Stimulated activated CD8-positive, alpha-beta memory T cell treated with anti-CD3 and anti-CD28 coated beads, Interleukin-4, amount 100 ng/mL, for 4 hours (primary cell): ENCODE measurements at places on chromosomes 6 and 20.

DNA sequence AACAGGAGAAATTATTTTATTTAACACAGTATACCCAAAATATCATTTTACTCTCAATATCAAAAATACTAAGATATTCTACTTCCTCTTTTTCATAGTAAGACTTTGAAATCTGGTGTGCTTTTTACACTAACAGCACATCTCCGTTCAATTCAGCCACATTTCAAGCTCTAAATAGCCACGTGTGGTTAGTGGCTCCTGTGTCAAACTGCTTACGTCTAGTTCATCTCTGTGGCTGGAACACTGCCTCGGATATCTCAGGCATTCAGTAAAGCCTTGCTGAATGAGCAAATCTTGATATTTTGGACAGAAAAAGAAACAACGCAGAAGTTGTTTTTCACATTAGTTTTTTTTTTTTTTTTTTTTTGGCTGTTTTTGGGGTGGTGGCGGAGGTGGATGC, 136.1 kb downstream of the EYA4 start:
- no peak for DNase-seq

DNA sequence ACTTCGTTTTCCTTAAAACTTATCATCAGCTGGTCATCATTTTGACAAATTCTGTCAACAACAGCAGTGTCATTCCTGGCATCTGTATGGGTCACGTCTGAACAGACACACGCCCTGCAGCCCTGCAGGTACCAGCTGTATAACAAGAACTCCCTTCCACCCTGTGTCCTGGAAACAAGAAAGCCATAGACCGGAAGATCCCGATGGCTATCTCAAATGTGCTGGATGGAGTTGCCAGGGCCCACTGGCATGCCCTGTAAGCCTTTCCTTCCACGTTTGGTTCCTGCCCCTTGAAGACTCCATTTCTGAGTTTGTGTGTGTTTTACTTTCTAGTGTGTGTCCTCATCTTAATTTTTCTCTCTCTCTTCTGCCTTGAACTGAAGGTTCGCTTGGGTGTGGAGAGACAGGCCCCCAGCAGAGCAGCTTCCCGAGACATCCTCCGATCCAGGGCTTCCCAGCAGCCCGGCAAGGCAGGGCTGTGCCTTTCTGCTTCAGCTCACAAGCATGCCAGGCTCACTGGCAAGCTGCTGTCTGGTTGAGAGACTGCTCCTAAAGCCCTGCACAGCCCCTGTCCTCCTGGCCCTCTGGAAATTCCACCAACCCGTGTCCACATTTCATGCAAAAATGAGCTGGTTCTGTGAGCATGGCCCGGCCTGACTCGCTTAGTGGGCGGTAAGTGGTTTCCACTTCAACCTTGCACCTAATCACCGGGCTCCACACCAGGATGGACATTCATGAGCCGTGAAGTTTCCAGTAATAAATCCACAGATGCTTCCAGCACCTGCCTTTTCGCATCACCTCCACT, 8.7 kb downstream of the GFRA4 start:
- no peak for DNase-seq

DNA sequence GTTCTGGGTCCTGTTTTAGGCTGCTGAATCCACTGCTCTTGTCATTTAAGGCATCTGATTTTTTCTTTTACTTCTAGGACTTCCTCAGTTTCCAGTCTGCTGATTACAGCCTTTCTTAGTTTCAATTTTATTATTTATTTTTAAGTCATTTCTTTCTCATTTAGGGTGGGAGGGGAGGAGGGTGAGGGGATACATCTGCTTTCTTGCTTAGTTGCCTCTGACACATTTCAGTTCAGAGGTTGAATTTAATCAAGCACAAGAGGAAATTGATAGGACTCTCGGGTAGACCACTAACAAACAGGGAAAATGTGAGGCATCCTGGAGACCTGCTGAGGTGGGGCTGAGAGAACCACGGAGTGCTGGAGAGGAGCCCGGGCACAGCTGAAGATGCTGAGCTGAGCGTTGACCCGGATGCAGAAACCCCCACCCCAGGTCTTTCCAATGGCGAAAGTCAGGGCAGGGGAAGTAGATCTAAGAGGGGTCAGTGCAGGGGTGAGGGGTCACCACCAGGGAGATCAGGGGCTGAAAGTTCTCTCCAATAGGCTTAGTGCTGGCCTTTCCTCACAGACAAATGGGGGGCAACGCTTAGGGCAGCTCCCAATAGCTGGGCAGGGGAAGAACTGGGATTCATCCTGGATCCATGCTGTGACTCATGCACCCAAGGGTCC, 7.6 kb upstream of the TREML2 start:
- DNase-seq, result no peak

DNA sequence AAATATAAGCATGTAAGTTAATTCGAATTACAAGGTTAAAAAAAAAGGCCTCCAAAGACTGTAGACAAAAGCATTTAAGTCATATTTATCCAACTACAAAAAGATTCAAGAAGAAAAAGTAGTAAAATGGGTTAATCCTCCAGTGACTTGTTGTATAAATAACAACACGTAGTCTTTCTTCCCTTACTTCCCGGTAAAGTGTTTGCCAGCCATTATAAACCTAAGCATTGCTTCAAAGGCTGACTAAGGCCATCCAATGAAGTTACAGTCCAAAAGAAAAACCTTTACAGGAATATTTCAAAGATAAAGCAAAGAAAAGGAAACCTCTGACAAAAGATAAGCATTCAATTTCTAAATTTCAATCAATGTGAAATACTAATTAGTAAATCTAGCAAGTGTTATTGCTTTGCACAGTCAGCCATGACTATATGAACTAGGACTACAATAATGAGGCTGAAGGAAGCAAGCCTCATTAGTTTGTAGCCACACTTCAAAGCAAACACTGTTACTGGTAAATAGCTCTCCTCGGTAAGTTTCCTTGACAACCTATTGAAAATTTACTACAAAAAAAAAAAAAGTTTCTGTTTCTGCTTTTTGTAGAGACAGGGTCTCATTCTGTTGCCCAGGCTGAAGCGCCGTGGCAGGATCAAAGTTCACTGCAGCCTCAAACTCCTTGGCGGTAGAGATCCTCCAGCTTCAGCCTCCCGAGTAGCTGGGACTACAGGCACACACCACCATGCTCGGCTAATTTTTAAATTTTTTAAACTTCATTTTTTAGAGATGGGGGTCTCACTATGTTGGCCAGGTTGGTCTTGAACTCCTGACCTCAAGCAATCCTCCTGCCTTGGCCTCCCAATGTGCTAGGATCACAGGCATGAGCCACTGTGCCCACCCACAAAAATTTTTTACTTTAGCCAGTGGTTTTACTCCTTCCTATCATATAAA, 46.0 kb downstream of the NUDT3 start:
- no peak for DNase-seq

- DNase-seq, result no peak
These were observed 37.7 kb upstream of the C20orf144 start for GRCh38 chr20:33624399-33624798.

- DNase-seq, result no peak
These were observed 92.6 kb downstream of the RNGTT start for GRCh38 chr6:88870717-88871330.

- no peak for DNase-seq
These were observed 55.0 kb downstream of the CD83 start for GRCh38 chr6:14172562-14172961.

GRCh38 chr6:126945812-126946360, 172.6 kb upstream of the RSPO3 start:
- no peak for DNase-seq
